ENCODE measurements at places on chromosomes 6 and 20.
A peak's percentile ranks its signal among the peaks of the same experiment; 100 is the strongest.

DNA sequence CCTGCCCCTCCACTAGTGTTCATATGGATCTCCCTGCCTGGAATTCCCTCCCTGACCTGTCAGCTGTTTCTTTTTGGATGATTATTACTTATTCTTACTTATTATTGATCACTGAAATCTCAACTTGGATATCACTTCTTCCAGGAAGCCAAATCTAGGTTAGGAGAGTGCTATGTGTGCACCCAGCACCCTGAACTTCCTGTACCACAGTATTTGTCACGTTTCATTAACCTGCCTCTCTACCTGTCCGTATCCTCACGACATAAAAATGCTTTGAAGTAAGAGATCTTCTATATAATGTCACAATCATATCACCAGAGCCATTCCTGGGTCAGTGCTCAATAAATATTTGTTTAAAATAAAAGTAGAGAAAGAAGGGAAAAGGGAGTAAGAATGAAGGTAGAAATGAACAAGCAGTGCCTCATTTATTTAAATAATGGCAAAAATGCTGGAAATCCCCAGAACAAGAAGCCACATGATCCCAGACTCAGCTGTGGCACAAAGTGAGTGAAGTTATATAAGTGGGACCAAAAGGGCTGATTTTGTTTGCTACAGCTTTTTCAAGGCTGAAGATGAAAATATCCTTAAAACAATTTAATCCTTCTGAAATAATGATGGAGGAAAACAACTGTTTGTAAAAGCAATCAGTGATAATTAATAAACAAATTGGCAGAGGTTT lies 88.0 kb upstream of the MANEA start:
- DNase-seq = no peak

DNA sequence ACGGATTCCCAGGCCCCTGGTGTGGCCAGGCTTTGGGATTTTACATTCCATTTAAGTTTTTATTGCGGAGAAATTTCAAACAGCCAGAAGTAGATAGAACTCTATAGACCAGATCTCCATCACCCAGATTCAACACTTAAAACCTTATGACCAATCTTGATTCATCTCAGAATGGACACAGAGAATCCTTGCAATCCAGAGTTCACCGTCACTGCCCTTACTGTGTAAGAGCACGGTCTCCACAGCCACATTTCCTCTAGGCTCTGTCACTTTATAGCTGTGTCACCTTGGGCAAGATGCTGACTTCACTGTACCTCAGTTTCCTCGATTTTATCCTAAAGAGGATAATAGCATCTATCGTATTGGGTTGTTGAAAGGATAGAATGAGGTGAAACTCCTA lies 979 bp downstream of the ZNF133 start:
- DNase-seq = no peak

GRCh38 chr6:168835991-168836390 lies 395.0 kb downstream of the SMOC2 start:
- DNase-seq = no peak

GRCh38 chr6:16474772-16475493 lies 236.5 kb downstream of the GMPR start:
- DNase-seq = no peak

DNA sequence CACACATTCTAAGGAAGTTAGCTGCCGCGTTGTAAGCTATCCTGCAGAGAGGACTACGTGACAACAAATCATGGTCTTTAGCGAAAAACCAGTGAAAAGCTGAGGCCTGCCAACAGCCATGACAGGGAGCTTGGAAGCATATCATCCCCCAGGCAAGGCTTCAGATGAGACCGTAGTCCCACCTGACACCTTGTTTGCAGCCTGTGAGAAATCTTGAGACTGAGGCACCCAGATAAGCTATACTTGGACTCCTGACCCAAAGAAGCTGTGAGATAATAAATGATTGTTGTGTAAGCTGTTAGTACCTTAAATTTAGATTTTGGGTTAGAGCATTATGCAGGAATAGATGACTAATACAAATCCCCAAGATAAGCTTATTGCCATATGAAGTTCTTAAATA lies 45.4 kb upstream of the SENP6 start:
- DNase-seq = no peak

- peak; percentile 36 for DNase-seq
These were observed 85.2 kb downstream of the FKBP5 start for GRCh38 chr6:35603326-35604202.

GRCh38 chr6:111468329-111469012 lies 14.5 kb downstream of the REV3L start:
- DNase-seq = peak; percentile 84

DNA sequence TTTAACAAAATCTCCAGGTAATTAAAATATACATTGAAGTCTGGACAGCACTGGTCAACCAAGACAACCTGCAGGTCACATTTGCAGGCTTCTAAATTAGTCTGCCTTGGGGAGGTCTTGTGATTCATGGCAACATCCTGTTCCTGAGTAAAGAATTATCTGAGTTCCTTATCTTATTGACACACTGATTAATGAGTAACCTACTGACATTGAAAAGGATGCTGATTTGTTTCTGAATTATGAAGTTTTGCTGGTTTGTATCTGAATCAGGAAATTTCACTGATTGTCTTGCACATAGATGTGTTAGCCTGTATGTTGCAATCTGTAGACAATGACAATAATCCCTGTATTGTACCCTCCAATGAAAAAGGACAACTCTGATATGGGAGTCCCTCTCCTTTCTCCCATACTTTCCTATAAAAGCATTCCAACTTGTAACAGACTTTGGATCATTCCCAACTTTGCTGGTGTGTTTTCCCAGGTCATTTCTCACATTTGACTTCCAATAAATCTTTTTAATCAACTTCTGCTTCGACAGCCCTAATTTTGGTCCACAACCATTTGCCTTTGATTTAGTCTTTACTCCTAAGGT lies 80.0 kb downstream of the LAMP5 start:
- peak; percentile 23 for DNase-seq

- DNase-seq = no peak
These were observed 733.7 kb upstream of the CITED2 start for GRCh38 chr6:140108167-140108566.

DNA sequence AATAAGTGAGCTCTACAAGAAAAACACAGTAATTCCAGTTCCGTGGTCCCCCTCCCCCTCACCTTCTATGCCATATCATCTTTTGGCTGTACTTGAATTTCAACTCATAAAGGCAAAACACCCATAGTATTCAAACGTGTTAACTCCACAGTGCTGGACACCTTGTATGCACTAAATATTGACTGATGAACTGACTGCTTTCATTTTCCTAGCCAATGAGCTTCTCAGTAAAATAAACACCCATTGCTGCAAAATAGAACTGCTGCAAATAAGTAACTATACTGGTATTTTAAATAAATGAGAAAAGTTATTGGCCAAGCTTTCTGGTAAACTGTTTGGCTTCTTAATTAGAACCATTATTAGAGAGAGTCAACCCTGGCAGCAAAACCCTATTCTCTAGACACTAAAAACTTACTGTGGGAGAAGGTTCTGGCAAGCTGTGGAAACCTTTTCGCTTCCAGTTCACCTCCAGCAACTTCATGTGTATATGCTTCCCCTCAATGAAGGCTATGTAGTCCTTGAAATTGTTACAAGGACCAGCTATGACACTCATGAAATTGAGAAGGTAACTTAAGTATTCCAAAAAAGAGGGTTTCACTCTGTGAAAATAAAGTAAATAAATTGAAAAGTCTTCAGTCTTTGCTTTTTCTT lies 86.0 kb downstream of the MBOAT1 start:
- no peak for DNase-seq

DNA sequence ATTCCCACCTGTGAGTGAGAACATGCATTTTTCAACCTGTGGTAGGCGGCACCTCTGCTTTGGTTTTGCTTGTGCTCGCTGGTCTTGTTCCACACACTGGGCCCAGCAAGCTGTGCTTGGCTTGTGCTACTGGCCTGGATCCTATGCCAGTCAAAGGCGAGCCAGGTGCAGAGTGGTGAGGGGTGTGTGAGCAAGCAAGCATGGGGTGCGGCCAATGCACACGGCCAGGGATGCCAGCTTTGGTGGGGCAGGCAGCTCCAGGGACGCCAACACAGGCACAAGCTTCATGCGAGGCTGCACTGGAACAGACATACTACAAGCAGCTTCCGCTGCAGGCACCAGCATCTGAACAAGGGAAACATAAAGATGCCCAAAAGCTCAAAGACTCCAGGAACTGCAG lies 654.9 kb upstream of the EYS start:
- no peak for DNase-seq

- DNase-seq = no peak
These were observed 103.5 kb downstream of the DACT2 start for GRCh38 chr6:168216117-168216516.

- DNase-seq = no peak
These were observed 16.8 kb downstream of the IL17F start for GRCh38 chr6:52227495-52227894.

- DNase-seq = no peak
These were observed 350.9 kb downstream of the PREX1 start for GRCh38 chr20:48476854-48477253.
